Caki2 (cell line): ENCODE measurements at places on chromosomes 2 and 18. TPM values are rescaled to one million over a fixed set of nuclear protein-coding genes. Genes with fewer than 3 reads are reported as not detected.

GRCh38 chr2:12289120-12289802, 427.5 kb upstream of the TRIB2 start:
- DNase-seq = no peak

DNA sequence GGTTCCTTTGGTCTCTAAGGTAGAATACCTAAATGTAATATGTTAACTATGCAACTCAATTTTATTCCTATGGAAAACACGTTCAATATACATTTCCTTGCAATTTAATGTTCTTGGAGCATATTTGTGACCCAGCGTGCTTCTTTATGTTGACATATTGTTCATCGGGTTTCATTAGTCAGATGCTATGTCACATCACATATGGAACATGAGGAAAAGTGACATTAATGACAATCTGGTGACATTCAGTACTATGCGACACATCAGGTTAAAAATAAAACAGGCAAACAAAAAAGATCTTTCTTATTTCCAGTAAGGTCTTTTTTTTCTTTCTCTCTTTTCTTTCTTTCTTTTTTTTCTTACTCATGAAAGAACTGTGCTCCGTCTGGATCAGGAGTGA, 135.6 kb upstream of the SMIM21 start:
- no peak for DNase-seq

- no peak for DNase-seq
These were observed 177.8 kb downstream of the EIPR1 start for GRCh38 chr2:3199627-3200345.

The FLACC1 gene
- 1.2 TPM in 1 of 2 replicates, not detected in the other for total RNA-seq

The LBX2 gene
- 28.5 and 41.0 TPM in 2 replicates for total RNA-seq

The THOC1 gene
- 19.4 and 21.0 TPM in 2 replicates for total RNA-seq
